ENCODE measurements at places on chromosomes 3 and 15. TPM values are rescaled to one million over a fixed set of nuclear protein-coding genes. Genes with fewer than 3 reads are reported as not detected.

CCR1 gene
- total RNA-seq: not detected

GOLGA6L7 gene
- total RNA-seq: not detected

NRG4 gene
- total RNA-seq: not detected

C15orf62 gene
- 0.36 TPM for total RNA-seq

ACKR4 gene
- total RNA-seq: 1.5 TPM

UNC13C gene
- total RNA-seq: not detected

COL6A6 gene
- total RNA-seq: 0.18 TPM

ARHGEF26 gene
- total RNA-seq: 5.8 TPM

CD200 gene
- 42.0 TPM for total RNA-seq
